ENCODE measurements at places on chromosomes 5 and 9.

- no peak for DNase-seq
Measured at GRCh38 chr9:7201196-7201595, 443.4 kb downstream of the KDM4C start.

GRCh38 chr9:131747352-131747751 is 7.5 kb upstream of the RAPGEF1 start:
- DNase-seq: no peak

GRCh38 chr5:170444969-170445505 is 55.9 kb upstream of the KCNMB1 start:
- DNase-seq: no peak

DNA sequence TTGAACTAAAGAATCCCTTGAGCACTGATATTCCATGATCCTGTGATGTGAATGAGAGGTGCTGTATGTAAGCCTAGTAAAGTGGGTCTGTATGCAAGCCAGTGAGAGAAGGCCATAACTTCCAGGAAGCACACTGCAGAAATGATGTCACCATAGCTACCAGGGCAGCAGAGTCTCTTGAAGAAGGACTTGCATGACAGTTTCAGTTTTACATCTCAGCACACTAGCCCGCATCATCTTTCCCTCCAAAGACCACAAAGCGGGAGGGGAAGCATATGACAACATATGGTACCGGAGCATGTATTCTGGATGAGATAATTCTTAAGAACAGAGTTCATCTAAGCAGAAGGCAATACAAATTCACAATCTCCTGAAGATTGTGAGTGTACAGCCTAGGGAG is 37.6 kb upstream of the MAST4 start:
- DNase-seq: no peak

DNA sequence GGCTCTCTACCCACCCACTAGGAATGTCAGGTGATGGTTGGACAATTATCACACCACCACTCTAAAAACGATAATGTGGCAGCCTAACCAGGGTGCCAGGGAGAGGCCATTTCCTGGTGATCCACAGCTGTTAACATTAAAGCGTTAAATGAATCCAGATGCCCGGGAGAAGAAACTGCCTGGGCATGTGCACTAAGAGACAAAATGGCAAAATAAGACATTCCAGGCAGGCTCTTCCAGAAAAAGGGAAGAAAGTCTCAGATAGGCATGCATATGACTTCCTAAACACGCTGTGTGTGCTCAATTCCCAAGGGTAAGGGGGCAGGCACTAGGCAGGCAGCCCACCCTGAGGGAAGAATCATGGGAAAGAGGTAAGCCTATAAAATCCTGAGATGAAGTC is 4.6 kb upstream of the TXN start:
- DNase-seq: no peak

DNA sequence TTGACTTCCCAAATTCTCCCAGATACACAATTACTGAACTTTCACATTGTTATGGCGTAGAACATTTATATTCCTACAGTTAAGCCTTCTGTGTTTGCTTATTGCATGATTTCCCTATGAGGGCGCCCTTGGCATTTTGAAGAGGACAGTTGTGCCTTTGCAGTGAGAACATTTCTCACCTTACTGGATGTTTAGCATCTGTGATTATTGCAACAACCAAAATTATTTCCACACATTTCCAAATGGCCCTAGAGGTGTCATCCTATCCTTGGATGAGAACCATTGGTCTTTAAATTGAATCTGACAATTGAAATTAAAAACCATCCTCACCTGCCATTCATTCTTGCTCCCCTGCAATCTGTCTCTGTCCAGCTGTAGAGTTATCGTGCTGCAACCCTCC is 104.0 kb downstream of the MAMDC2 start:
- DNase-seq: no peak

GRCh38 chr5:122200450-122200849 is 71.1 kb downstream of the ZNF474 start:
- no peak for DNase-seq

GRCh38 chr9:2597483-2597882 is 24.1 kb upstream of the VLDLR start:
- no peak for DNase-seq

GRCh38 chr5:68332080-68332451 is 116.5 kb downstream of the PIK3R1 start:
- DNase-seq: no peak

GRCh38 chr9:136899196-136899595 is 12.9 kb downstream of the TRAF2 start:
- DNase-seq: no peak

DNA sequence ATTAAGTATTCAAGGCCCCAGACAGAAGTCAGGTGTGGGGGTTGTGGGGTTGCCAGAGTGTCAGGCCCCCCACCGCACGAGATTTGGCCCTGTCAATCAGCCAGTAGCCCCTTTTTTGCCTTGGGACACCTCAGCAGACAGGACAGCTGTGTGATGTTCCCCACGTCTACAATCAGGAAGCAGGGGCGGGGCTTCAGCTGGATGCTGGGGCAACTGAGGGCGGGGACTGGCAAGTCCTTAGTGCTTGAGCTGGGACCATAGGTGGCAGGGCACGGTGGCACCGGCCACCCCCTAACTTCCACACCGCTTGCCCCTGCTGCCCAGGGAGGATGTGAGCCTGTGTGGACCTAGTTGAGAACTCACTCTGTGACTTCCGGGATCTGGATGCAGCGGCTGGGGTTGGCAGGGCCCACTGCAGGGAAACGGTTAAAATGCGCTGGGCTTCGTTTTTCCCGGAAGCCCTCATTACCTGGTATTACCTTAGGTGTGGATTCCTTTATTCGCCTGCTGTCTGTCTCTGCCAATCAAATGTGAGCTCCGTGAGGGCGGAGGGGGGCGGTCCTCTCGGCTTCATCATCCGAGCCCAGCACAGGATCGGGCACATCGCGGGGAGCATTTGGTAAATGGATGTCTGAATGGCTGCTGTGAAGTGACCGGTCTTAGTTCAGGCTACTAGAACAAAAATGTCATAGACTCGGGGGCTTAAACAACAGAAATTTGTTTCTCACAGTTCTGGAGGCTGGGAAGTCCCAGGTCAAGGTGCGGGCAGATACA is 7.5 kb upstream of the GTF3C5 start:
- no peak for DNase-seq

- no peak for DNase-seq
Measured at GRCh38 chr5:58200451-58200850, 259.4 kb downstream of the PLK2 start.

DNA sequence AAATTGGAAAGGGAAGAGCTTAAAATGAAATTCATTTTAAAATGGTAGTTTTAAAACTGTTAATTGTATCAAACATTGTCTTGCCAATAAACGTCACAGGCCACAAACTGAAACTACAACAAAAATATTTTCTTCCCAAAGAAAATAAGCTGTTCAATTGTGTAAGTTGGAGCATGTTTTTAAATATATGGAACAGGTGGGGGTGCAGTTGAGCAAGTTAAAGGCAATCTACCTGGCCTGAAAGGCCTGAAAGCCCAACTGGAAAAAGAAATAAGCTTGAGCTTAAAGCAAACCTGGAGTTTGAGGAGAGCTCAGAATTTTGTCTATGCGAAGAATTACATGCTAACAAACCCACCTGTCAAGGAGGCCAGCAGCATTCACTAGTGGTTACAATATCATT is 439.5 kb downstream of the ACTL7B start:
- no peak for DNase-seq

DNA sequence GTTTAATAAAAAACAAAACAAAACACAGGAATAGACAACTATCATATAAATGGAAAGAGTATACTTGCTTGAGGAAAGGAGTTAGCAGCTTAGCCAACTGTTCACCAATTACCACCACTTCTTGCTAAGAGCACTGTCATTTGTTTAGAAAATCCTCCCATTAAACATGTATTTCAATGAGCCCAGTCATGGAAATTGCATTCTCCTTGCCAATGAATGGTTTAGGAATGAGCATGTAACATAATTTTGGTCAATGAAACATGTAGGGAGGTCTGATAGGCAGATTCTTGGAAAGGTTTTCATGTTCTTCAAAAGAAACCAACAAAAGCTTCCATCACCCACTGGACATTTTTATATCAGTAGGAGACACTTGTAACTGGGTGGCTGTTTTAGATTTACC is 502.8 kb upstream of the PAPPA start:
- no peak for DNase-seq

GRCh38 chr9:125985998-125986655 is 239.0 kb downstream of the PBX3 start:
- DNase-seq: no peak

GRCh38 chr5:139950436-139950835 is 92.7 kb downstream of the NRG2 start:
- DNase-seq: no peak

GRCh38 chr9:98856982-98857381 is 49.5 kb downstream of the GALNT12 start:
- no peak for DNase-seq

GRCh38 chr5:58918021-58918729 is 335.3 kb downstream of the RAB3C start:
- no peak for DNase-seq

DNA sequence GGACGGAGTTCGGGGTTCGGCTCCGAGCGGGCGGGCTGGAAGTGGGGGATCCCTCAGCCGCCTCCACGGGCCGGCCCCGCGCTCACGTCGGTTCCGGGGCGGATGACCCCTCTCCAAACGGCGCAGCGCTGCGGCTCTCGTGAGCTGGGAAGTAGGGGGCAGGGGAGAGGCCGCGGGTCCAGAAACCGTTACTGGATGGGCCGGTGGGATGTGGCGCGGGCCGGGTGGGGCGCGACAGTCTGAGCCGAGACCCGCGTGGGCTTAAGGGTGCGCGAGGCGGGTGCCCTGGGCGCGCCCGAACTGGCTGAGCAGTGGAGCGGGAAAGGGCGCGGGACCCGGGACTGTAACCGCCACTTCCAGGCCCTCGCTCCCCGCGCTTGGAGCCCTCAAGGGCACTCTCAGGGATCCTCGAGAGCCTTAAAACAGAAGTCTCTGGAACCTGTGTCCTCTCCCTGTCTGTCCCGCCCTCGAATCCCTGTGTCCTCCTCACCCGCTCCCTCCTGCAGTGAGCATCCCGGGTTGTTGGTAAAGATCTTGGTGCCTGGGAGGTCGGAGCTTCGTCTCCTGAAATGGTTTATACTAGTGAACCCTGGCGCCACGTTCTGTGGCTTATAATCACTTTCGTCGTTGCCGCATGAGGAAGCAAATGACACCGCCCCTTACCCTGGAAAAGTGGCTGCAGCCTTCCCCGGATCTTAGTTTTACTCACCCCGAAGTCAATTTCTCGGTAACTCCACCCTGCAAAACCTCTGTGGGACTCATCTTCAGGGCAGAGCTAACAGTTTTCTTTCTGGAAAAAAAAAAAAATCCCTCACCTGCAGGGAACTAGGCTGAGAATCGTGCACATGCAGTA is 571 bp upstream of the MARCHF11 start:
- DNase-seq: no peak

DNA sequence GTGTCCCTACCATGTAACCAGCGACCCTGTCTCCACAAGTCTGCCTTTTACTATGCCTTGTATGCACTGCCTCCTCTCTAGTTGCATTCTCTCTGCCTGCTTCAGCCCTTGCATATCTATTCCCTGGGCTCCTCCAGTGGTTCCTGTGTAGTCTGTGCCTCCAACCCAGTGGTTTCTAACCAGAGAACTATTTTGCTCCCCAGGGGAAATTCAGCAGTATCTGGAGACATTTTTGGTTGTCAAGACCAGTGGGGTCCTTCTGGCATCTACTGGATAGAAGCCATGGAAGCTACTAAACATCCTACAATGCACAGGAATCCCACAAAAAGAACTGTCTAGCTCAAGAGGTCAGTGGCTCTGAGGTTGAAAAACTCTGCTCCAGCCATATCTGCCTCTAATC is 224.1 kb upstream of the RASEF start:
- no peak for DNase-seq

GRCh38 chr9:38041564-38042243 is 27.3 kb downstream of the SHB start:
- DNase-seq: no peak

GRCh38 chr9:121472446-121472845 is 27.2 kb downstream of the GGTA1 start:
- DNase-seq: no peak

DNA sequence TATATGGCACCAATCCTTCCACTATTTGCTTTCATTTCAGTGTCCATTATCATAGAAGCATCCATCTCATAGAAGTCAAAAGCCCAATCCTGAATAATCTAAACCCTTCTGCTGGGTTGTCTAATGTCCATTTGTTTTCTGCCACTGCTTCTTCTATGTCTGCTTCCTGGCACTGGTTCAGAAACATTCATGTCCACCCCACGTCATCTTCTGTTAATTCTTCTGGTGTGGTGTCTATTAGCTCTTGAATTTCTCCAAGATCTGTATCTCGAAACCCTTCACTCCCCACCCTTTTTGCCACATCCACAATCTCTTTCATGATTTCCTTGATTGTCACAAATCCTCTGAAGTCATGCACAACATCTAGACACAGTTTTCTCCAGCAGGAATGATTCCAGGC is 23.2 kb upstream of the GOLGA1 start:
- no peak for DNase-seq

GRCh38 chr9:3457175-3457574 is 68.6 kb downstream of the RFX3 start:
- DNase-seq: no peak

GRCh38 chr5:61019642-61020041 is 74.6 kb downstream of the NDUFAF2 start:
- DNase-seq: no peak

DNA sequence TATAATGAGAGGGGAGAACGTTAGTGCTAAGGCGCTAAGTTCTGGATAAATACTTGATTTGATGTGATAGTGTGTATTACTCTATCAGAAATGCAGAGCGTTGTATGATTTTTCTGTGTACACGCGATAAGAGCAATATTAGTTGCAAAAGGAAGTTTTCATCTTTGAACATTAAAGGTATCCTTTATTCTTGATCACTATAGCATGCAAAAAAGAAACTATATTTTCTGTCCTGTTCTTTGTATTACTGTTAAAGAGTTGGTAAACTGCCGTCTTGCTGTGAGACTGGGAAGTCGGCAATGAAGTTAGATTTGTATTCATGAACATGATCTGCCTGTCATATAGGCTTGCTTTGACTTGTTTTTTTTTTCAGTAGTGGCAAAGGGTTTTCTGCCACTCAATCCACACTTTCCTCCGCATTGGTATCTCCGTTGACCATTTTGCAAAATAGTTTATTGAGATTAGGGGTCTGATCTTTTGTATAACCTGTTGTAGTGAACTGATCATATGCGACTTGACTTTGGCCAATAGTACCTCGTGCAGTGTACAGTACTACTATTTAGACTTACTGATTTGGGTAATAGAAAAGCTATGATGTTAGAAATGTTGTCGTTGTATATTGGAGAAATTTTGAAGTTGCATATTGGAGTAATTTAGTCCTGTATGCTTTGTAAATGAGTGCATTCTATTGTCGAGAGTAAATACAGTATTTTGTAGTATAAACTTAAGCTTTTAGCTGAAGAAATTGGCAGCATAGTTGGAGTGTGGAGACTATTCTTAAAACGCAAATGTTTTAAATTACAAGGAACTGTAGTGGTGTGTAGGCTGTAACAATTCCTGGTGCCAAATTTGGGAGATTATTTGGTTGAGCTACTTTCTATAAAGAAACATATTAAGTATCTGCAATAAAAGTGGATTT is 1.7 kb downstream of the DENND4C start:
- no peak for DNase-seq
